GDM1 (cell line): ENCODE measurements at places on chromosomes 16 and 17.

GRCh38 chr16:66623755-66624154 is 19.3 kb downstream of the CMTM3 start:
- DNase-seq, result no peak

DNA sequence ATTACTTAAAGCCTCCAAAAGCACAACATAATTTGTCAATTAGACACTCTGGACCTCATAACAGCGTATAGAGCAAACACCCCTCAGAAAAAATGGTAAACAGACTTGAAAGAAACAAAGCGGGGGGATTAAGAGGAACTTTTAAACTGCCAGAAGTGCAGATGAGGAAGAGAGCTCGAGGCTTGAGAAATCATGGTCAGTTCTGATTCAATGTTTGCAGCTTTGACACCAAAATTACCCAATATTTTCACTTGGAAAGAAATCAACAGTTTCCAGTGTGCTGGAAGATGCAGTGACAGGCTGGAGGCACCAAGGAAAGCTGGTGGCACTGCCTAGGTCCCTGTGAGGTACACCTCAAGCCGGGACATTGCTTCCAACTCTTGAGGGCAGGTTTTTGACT is 180.9 kb upstream of the TOX3 start:
- no peak for DNase-seq

DNA sequence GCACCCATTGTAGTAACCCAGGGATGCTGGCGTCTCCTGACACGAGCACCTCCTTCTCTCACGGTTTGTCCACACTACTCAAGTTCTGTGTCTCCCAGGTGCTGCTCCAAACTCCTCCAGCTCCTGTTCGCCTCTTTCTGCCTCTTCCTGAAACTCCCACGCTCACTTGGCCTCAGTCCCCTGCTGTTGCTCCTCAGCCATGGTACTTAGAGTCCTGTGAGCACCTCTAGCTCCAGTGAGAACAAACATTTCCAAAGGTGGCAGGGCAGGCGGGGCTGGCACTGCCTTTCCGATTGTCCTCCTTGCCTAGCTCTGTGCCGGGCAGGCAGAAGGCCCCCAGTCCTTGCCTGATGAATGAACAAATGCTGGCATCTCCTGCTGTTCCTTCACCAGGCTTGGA is 146.1 kb downstream of the SDK2 start:
- DNase-seq, result no peak

- no peak for DNase-seq
These were observed 12.0 kb downstream of the IL21R start for GRCh38 chr16:27413956-27414355.

- DNase-seq, result no peak
These were observed 13.4 kb downstream of the ABCA8 start for GRCh38 chr17:68941761-68942160.

GRCh38 chr16:30470170-30470512 is 2.4 kb upstream of the ITGAL start:
- no peak for DNase-seq

DNA sequence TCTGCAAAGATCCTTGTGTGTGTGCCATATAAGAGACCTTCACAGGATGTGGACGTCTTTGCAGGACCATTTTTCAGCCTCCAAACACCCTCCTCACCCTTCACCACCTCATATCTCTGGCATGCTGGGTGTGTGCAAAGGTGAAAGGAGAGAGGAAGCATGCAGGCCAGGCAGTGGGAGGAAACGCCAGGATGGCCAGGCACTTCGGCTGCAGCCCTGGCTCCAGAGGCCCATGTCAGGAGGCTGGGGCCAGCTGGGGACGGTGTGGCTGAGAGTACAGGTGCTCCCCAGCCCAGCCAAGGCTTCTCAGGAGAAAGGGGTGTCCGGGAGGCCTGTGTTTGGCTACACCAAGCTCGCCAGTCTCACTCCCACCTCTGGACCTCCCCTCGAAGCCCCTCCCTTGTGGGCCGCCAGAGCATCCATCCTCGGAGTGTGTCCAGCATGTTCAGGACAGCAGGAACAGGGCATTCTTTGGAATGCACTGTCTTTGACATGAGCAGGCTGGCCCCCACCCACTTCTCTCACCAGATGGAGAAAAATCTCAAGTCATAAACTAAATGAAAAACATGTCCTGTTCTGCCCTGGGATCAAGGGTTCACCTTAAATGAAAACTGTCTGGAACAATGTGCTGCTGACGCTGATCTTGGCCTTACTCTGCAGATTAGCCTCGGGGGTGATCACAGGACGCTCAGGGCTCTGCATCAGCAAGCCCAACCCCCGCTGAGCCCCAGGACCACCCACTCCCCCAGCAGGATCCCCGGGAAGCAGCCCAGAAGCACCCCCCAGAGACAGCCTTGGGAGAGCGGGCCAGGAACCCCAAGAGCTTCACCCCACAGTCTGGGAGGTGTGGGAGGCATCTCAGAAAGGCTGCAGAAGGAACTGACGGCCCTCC is 15.9 kb downstream of the PEMT start:
- no peak for DNase-seq

DNA sequence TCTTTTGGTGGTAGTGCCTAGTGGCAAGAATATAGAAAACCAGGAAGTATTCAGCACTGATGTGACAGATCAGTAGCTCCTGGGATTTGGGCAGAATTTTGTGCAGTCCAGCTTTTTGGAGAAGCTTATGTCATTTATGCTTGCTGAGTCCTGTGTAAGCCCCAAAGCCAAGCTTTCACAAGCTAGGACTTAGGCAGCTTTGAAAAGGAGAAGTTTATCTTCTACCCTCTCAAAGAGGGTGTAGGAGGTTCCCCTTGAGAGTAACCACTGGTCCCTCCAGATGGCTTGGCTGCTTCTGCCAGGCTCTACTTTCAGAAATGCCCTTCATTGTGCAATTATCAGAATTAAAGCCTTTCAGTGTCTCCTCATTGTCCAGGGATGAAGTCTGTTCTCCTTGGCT is 78.8 kb downstream of the CES1 start:
- DNase-seq, result no peak

DNA sequence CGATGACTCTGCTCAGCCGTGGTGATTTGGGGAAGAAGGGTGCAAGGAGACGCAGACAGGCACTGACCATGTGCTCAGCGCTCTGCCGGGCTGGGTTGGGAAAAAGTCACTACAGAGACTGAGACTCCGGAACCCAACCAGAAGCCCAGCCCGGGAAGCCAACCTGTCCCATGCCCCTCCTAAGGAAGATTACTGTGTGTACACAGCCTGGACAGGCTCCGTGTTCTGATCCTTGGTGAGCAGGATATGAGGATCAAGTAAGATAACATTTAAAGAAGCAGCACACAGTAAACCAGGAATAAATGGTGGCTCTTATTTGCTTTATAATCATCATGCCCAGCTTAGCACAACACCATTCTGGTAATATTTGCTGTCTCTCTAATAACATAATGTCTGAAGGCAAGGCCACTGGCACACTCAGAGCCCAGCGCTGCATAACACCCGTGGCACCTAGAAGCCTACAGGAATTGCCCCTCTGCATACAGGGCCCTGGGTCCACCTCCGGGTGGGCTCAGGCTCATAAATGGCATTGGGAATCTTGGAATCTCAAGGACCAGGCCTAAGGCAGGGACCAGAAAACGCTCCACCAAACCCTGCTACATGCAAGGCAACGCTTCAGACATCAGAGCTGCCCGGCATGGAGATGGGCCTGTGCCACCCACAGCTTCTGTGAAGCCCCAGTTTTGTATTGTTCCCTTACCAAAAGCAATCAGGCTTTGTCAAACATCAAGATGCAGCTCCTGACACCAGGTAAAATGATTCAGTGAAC is 113.5 kb downstream of the DYNLRB2 start:
- DNase-seq, result no peak

DNA sequence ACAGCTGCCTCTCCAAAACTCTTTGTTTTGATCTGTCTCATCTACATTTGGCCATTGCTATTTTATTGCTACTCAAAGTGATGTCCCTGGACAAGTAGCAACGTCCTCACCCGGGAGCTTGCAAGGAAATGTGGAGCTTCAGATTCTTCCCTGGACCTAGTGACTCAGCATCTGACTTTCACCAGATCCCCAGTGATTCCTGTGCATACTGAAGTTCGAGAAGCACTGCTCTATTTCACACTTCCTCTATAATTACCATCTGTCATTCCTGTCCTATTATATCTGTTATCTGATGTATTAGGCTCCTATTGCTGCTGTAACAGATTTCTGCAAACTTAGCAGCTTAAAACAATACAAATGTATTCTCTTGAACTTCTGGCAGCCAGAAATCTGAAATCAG is 28.5 kb upstream of the VAT1L start:
- no peak for DNase-seq

DNA sequence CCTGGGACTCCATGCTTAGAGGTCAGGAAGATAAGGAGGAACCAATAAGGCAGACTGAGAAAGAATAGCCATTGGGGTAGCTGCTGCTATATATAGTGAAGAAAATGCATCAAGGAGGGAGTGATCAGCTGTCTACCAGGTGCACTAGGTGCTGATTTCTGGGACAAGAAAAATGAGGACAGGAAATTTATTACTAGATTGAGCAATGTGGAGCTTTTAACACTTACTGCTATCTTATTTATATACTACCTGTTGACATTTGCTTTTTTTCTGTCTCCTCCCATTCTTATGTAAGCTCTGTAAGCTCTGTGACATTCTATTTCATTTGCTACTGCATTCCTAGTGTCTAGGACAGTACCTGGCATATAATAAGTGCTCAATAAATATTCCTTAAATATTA is 53.7 kb upstream of the DHX40 start:
- DNase-seq, result no peak

GRCh38 chr16:73616166-73616753 is 568.3 kb upstream of the ZFHX3 start:
- no peak for DNase-seq

DNA sequence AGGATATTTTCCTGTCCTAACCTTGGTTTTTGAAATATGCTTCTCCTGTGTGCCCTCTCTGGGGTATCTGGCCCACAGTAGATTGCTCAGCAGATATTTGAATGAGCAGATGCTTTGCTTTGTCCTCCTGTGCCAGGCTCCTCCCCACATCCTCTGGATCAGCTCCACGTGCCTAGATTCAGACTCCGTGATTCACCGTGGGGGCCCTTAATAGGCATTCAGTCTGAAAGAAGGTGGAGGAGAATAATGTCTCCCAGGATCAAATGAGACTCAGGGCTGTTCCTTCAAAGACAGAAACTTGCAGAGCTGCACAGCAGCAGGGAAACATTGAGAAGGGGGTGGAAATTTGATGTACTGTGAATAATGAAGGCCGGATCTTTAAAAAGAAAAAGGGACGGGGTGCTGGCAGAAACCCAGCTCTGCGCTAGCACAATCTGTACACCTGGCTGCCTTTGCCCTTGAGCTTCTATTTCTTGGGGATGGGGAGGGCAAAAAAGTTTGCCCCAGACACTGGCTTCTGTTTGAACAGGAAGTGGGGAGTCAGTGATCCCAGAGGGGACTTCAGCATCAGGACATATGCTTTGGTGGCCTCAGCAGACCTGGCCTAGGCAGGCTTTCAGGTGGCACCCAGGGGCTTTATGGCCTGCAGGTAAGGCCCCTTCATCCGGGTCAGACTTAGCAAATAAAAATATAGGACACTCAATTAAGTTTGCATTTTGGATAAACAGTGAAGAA is 15.9 kb upstream of the SLC12A3 start:
- no peak for DNase-seq

DNA sequence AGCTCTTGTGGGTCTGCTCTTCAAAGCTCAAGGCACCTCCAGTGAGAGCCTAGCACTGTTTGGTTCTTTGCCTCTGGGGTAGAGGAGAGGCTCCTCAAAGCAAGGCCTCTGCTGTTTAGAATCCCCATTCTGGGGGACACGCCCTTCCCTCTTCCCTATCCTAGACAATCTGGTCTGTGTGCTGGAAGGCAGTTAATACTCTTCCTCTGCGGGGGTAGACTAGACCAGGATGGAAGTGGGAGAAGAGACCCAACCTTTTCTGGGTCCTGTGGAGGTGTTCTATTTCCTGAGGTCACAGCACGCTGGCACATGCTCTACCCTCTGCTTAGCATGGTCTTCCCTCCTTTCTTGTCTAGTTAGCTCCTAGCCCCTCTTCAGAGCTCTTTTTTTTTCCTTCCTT is 7.7 kb downstream of the ERAL1 start:
- no peak for DNase-seq

DNA sequence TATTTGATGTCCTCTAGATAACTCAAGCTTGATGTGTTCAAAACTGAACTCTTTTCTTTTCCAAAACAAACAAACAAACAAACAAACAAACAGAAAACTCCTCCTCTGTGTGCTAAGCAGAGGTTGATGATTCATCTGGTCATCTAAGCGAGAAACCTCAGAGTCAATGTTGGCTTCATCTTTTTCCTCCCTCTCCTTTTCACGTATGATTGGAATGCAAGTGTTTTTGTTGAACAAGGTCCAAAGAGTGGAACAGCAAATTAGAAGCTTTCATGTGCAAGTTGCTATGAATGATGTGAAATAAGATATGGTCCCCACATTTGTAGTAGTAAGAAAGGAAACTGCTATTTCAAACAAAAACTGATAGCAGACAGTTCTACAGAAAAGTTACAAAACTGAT is 52.5 kb downstream of the TBX4 start:
- no peak for DNase-seq

- no peak for DNase-seq
These were observed 84.2 kb downstream of the WWOX start for GRCh38 chr16:78183437-78184237.

GRCh38 chr16:21685034-21685455 is 21.3 kb downstream of the OTOA start:
- DNase-seq, result no peak

DNA sequence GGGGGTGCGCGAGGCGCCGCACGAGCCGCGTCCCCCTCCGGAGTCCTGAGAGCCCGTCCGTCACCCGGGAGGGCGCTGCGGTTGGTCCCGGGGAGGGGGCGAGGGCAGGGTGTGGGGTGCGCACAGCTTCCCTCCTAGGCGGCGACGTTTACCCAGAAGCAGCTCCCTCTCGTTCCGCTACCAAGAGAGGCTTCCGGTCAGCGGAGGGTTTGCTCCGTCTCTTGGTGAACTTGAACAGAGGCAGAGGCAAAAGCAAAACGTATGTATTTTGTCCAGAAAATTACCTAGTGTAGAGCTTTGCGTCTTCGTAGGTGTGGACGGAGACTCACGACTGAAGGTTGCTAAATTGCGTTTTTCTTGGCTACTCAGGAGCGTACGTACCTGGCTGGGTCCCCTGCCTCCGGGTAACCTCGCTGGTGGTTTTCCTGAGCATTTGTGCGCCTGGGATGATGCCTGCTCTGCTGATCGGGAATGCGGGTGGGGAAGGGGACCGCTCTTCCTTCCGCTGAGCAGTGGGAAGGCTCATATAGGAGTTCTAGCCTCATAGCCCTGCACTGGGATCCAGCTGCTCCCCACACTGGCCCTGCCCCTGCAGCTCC is 833 bp downstream of the WSCD1 start:
- DNase-seq, result no peak

- DNase-seq, result no peak
These were observed 29.4 kb downstream of the CHD9 start for GRCh38 chr16:53084141-53084541.
